ENCODE measurements at places on chromosomes 1 and 21. TPM values are rescaled to one million over a fixed set of nuclear protein-coding genes. Genes with fewer than 3 reads are reported as not detected.

NCMAP gene
- total RNA-seq: not detected

FMO1 gene
- total RNA-seq: 5.8 TPM

LINGO4 gene
- not detected for total RNA-seq

LIN9 gene
- total RNA-seq: 0.85 TPM

TCHHL1 gene
- total RNA-seq: not detected

DRAXIN gene
- total RNA-seq: not detected

DISP3 gene
- not detected for total RNA-seq

AVPR1B gene
- total RNA-seq: not detected

GIPC2 gene
- total RNA-seq: under 0.01 TPM
